GM03348 (cell line): ENCODE measurements at places on chromosomes 7 and 10.

- DNase-seq: peak; percentile 18
These were observed 37.2 kb downstream of the ERLIN1 start for GRCh38 chr10:100148353-100149211.

DNA sequence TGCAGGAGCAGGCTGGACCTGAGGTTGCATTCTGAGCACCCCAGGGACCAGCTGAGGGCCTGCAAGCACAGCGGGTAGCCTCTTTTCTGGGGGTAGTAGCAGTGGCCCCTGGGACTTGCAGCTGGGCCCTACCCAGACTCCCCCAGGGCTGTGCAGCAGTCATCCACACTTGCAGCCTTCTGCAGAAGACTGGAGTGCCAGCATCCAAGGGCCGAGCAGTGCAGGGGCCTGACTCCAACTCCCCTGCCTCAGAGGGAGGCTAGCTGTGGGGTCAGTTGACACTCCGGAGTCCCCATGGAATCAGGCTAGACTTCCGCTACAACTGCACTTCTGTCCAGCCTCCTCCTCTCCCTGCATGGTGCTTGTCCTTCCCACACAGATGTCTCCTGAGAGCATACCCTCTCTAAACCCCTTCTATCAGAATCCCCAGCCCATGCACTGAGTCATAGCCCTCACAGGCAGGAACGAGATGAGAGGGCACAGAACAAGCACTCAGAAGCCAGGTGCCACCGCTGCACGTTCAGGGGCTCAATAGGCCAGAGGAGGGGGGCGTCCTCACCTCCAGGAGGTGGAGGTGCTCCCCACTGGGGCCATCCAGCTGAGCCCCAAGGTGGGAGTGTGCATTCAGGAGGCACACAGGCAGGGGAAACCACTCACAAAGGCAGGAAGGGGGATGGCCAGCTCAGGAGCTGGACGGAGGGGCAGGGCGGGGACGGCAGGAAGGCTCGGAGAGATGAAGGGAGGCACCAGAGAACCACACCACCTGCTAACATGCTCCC, 7.5 kb downstream of the RASGEF1A start:
- peak; percentile 12 for DNase-seq

- DNase-seq: no peak
These were observed 790.6 kb downstream of the PCDH15 start for GRCh38 chr10:54010337-54010933.

DNA sequence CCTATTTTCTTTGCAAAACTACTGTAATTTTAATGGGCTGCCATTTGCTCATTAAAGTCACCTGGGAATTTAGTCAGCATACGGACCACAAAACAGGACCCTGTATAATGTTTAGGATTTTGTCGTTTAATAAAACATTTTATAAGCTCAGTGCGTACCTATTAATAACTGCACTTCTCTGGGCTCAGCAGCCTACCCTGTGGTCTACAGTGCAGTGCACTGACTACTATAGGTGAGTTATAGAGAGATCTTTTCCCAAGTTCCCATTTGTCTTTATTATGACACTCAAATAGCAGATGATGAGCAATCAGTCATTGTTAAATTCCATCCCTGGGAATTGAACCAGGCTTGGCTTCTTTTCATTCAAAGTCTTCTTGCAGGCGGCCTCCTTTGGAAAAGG, 433.4 kb upstream of the NFE2L3 start:
- no peak for DNase-seq

DNA sequence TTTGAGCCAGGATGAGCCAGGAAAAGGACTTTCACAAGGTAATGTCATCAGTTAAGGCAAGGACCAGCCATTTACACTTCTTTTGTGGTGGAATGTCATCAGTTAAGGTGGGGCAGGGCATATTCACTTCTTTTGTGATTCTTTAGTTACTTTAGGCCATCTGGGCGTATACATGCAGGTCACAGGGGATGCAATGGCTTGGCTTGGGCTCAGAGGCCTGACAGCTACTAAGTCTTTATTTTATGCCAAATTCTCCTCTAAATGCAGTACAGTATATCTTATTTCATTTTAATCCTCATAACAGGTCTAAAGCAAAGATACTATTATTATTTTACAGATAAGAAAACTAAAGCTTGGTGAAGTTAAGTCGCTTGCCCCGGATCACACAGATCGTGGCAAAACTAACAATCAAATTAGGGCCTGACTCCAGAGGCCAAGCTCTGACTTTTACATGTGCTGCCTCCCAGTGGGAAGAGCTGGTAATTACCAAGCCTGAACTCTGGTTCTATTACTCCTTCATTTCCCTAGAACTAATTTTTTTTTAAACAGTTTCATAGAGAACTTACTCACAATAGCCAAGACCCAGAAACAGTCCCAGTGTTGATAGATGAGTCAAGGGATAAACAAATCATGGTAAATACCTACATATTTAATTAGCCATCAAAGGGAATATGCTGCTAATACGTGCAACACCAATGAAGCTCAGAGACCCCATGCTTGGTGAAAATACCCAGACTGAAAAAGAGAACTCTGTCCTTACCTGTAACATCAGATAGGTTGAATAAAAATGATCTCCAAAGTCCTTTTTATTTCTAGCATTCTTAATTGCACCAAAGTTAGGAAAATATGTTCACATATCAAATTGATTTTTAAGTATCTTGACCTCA, 35.4 kb downstream of the C7orf25 start:
- DNase-seq: peak; percentile 83

GRCh38 chr10:118547282-118547681, 48.2 kb downstream of the PRLHR start:
- DNase-seq: no peak

DNA sequence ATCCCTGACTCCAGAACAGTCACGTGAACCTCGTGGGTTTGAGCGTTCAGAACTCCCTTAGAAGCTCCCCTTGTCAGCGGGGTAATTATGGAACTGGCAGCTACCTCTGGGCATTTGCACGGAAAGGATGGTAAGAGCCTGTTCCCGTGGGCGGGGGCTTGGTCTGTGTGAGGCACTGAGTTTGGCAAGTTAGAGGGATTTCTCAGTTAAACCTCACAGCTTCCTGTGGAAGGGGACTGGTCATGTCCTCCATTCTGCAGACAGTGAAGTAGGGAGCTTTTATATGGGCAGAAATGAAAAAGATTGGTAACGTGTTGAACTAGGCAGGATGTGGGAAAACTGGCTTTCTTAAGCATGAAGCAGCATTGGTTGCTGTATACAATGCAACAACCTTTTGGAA, 16.0 kb downstream of the PALD1 start:
- DNase-seq: no peak

GRCh38 chr10:52779541-52780390, 7.2 kb upstream of the MBL2 start:
- peak; percentile 89 for DNase-seq

DNA sequence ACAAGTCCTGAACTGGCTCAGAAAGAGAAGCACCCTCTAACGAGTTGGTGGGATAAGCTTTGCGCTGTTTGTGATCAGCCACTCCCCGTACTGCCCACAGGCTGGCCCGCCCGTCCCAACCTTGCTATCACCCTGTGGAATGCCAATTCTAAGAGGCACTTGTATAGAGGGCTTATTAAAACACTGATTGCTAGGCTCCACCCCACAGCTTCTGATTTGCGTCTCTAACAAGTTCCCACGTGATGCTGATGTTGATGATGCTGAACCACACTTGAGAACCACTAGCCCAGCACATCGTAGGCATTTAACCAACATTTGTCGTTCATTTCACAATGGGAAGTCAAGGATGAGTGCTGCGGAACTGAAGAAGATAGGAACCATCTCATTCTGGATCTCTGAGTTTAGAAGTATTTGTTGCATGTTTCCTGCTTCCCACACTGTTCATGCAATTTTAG, 12.7 kb upstream of the GSAP start:
- no peak for DNase-seq

DNA sequence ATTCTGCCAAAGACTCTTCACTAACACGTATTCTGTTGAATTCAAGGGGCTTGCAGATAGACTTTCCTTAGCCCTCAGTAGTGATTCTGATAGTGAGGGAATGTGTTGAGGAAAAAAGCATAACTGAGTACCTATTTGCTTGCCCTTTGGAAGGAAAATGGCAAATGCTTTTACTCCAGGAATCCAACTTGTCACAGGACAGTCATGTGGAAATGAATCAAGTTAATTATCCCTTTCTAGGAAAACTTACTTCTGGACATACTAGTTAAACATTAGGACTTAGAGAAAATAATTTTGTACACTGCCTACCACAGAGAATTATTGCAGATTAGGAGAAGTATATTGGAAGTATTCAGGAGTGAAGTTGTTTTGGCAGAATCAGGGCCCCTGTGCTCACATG, 148.9 kb upstream of the SLC13A1 start:
- no peak for DNase-seq

DNA sequence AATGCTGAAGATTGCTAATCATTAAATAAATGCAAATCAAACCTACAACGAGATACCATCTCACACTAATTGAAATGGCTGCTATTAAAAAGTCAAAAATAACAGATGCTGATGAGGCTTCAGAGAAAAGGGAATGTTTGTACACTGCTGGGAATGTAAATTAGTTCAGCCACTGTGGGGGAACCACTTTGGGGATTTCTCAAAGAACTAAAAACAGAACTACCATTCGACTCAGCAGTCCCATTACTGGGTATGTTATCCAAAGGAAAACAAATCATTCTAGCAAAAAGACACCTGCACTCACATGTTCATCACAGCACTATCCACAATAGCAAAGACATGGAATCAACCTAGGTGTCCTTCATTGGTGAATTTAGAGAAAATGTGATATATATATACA, 379.0 kb upstream of the CNTNAP2 start:
- DNase-seq: no peak

DNA sequence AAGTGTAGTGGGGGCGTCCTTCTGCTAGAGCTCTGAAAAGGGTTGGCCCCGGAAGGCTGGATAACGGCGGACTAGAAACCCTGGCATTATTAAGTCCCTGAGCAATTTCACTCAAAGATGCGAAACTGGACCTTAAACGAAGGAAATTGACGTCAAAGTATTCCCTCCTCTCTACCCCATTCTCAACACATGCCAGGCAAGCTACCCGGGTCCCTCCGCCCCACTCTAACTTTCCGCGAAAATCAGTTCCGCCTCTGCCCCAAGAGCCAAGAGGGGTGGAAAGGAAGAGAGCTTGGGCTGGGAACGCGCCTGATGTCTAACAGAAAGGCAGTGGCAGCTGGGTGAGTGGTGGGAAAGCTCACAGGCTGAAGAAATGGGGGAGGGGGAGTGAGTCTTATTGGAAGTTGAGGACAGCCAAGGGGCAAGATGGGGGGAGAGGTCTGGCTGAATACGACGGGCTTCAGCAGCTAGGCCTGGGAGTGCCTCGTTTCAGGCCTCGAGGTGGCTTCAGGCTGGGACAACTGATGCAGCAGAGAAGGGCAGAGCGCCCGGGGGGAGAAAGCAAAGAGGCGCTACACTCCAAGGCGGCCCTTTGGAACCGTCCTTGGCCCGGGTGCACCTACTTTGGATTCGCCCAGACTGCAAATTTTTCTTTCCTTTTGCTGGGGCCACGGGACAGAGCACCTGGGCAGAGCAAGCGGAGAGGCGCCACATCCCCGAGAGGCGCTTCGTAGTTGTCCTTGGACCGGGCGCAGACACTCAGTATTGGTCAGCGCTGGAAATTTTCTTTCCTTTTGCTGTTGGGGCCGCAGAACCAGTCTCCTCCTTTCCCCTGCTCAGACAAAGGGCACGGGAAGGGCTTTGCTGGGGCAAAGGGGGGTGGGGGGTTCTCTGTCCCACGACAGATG, 2.0 kb upstream of the FEZF1 start:
- DNase-seq: no peak

DNA sequence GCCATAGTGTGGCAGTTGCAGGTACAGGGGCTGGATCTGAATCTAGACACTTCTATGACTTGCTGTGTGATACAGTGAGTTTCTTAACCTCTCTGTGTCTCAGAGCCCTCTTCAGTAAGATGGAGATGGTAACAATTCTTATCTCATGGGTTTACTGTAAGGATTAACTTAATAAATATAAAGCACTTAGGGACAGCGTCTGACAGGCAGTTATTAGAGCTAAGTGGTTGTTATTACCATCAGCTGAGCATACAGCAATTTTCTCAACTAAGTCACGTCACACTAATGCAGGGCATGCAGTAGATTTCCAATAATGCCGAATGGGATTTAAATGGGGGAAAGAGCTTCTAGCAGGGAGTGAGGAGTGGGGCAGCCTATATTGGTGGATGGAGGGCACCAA, 162.6 kb downstream of the SH2D4B start:
- DNase-seq: no peak
